ENCODE measurements at places on chromosomes 6 and 20.

DNA sequence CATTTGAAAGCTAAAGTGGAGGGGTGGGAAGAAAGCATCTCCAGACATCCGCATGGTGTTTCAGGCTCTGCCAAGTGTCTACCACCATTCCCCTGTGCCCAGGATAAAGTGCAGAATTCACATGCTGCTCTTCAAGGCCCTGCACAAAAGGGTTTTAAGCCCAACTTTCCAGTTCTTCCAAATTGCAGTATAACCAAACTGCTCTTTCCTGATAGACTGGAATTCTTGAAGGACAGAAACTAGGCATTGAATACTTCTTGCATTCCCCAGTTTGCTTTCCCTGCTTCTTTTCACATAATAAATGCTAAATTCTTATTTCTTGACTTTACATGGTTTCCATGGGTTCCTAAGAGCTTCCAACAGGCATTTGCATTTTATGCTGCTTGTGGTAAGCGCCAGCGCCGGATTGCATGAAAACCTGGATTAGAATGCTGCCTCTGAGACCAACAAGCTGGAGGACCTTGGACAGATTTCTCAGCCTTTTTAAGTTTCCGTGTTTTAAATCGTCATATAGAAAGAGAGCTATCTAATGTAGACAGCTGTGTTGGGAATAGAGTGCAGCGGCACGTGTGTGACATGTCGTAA lies 7.9 kb downstream of the SOX4 start:
- no peak for DNase-seq

- DNase-seq, result no peak
Measured at GRCh38 chr6:110461376-110461775, 15.0 kb downstream of the SLC22A16 start.

DNA sequence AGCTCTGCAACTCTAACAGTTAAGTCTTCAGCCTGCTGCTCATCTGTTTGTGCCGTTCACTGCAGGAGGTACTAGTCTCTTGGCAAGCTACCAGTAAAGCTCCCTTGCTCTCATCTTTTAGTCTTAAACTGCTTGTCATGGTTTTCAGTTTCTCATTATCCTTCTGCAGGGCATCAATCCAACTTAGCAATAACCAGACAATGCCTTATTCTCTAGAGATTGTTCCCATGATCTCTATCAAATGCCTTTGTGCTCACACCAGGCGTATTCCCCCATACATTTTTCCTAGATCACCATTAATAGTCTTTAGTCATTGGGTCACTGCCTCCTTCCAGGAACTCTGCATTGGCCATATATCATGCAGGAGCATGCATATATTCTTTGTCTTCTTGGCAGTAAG lies 171.3 kb downstream of the GRM1 start:
- DNase-seq, result no peak

- no peak for DNase-seq
Measured at GRCh38 chr6:56025795-56026194, 150.4 kb upstream of the BMP5 start.

- DNase-seq, result no peak
Measured at GRCh38 chr6:46821458-46821881, 28.3 kb downstream of the MEP1A start.

Data from stimulated activated CD4-positive, alpha-beta T cell treated with anti-CD3 and anti-CD28 coated beads, Interleukin-4, amount 100 ng/mL, for 48 hours (primary cell).